Nucleus accumbens (tissue), 56 donors: ENCODE measurements at places on chromosomes 7 and 10.

DNA sequence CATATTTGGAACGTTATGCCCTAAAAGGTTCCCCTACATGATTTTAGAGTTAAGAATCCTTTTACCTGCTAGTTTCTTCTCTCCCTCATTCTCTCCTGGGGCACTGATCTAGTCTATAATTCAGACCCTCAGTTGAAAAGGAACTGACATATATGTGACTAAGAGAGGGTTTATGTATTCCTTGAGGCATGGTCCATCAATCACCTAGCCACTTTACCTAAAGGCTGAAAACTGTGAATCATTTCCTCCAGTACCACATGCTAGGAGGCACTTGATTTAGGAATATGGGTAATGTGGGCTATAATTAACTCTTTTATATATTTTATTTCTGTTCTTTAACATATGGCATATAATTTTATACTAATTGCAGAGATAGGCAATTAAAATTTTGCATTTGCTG lies 303.5 kb downstream of the BBS9 start:
- no peak for DNase-seq

DNA sequence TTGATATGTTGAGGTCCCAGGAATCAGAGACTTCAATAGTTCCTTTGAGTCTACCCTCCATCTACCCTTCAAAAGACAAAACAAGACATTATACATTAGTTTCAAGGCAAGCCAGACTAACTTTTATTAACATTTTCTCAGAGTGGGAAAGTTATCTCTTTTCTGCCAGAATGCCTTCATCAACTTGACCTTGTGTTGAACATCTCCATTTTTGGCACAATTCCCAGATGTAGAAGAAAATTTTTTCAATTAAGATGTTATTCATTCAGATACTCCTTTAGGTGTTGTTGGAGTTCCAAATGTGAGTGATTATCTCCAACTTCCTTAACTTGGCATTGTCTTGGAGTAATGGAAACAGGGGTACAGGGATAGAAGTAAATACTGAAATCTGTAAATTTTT lies 59.1 kb downstream of the NRF1 start:
- DNase-seq = no peak

DNA sequence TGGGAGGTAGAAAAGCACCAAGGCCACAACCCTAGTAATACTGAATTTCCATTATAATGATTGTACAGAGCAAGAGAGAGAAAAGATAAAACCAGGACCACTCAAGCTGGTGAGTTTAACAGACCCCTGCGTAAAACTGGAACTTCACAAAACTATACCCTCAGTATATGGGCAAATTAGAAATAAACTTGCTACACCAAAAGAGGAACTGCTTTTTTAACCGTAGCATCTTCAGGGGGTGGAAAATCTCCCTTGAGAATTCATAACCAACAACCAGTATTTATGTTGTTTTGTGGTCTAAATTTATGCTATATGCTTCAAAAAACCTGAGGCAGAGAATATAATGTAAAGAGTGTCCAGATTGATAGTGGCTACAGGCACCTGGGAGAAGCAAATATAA lies 171.2 kb downstream of the SGMS1 start:
- DNase-seq = no peak

DNA sequence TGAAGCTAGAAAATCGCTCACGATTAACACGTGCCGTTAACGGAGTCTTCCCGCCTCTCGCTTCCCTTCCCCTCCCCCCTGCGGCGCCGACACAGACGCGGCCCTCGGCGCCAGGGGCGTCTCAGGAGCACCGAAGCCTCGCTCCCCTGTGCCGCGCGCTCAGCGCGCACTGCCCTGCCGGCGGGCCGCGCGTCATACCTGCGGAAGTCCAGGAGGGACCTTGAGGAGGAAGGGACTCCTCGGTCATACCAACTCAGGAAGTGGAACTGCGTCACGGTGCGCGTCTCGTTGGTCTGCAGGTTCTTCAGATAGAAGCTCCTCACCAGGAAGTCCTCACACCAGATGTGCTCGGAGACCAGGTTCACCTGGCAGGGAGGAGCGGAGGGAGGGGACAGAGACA lies 239.6 kb downstream of the DNAJB6 start:
- no peak for DNase-seq

- no peak for DNase-seq
These were observed 56.2 kb upstream of the ETV1 start for GRCh38 chr7:14045651-14046050.

- DNase-seq = no peak
These were observed 96.9 kb downstream of the NT5C2 start for GRCh38 chr10:103096130-103096529.

GRCh38 chr7:10022957-10023356 lies 950.7 kb upstream of the PHF14 start:
- no peak for DNase-seq

DNA sequence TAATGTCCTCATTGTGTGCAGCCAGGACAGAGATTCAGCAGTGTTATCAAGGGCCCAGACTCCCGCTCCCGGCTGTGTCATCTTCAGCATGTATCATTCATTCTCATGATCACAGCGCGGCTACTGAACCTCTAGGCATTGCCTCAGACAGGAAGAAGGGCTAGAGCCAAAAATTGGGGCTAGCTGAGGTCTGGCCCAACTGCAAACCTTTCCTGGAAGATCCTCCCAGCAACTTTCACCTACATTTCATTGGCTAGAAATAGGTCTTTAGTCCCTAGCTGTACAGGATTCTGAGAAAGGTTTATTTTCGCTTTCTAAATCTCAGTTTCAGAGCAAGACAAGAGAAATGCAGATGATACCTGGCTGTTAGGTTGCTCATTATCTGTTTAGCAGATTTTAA lies 81.9 kb downstream of the CREM start:
- DNase-seq = no peak

DNA sequence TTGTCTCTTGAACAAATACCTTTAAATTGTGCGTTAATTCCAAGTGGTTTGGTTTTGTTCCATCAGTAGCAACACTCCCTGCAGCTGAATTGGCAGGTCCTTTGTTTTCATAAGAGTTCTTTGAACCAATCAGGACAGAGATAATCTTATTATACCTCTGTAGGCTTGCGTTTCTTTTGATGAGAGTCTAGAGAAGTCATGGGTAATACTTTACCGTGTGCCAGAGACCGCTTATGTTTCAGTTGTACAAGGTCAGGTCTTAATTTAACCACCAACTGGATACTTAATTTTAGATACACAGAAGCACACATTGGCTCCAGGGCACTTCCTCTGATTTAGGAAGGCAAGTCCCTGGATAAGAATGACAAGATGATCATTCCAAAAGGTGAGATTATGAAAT lies at the start of gene ASB15:
Gene ASB15 (plus strand): TSS at position 292 of the 400 bp plus-strand sequence. CDS start 12,682 bp downstream, outside the sequence.
- no peak for DNase-seq

- no peak for DNase-seq
These were observed 150.2 kb downstream of the RAB11FIP2 start for GRCh38 chr10:117896517-117896916.

- DNase-seq = no peak
These were observed 30.2 kb upstream of the ZMYND11 start for GRCh38 chr10:104862-105565.

DNA sequence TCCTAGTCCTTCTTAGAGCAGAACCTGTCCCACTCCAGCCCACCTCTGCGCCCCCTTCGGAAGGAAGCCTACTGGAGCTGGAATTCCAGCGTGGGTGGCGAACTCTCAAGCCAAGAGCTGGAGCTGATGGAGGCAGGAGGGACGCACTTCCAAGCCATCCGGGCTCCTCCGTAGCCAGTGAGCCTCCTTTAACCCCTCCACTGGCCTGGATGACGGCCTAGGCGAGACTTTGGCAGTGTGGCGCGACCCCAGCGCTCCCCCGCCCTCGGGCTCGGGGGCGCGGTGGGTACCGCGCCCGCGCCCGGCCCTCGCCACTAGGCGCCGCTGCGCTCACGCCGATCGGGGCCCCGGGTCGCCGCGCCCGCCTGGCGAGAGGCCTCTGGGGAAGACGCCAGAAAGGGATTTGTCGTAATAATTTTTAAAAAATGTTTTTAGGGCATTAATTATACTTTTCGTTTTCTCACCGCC lies 5.1 kb upstream of the EMX2 start:
- no peak for DNase-seq

DNA sequence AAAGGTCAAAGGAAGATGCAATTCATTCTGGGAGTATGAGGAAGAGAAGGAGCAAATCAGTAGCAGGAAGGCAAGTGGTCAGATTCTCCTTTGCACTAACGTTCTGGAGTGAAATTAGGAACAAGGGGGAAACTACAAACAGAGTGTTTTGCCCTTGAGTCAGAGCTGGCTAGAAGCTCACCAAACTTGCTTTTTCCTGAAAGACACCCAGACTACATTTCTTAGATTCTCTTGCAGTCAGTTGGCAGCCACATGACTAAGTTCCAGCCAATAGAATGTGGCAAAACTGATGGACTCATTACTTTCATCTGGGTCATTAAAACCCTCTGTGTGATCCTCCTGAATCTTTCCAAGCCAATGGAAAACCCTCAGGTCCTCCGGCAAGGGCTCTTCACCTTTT lies 18.6 kb upstream of the DLX5 start:
- no peak for DNase-seq

- no peak for DNase-seq
These were observed 62.2 kb downstream of the GRID1 start for GRCh38 chr10:86304436-86304835.

- no peak for DNase-seq
These were observed 89.0 kb upstream of the KIAA1217 start for GRCh38 chr10:24119896-24120295.
